Naive thymus-derived CD8-positive, alpha-beta T cell (primary cell): ENCODE measurements at places on chromosomes 4 and X.

DNA sequence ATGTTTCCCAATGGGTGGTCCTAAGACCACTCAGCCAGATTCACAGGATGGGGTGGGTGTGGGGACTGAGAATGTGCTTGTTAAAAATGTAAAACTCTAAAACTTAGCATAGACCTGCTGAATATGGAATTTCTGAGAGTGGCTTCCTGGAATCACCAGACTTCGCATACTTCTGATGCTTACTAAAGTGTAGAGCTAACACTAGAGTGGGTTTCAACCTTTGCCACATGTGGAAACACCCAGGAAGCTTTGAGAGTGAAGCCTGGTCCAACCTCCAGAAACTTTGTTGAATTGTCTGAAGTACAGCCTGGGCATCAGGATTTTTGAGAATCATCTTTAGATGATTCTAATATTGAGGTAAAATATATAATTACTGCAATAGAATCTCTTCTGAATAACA, 167.8 kb upstream of the EDNRA start:
- no peak overlapping the region for H3K27ac ChIP-seq
- no peaks in the 10 kb centered on the region for H3K36me3 ChIP-seq
- no peak overlapping the region for H3K4me3 ChIP-seq
- H3K4me1 ChIP-seq, result no peaks in the 10 kb centered on the region
- peaks cover 7% of the 10 kb centered on the region for H3K27me3 ChIP-seq

GRCh38 chr4:37762294-37762990, 64.0 kb upstream of the PGM2 start:
- DNase-seq, result no peak
- no peak overlapping the region for H3K27ac ChIP-seq
- no peak overlapping the region for H3K4me3 ChIP-seq
- H3K36me3 ChIP-seq, result no peaks in the 10 kb centered on the region

DNA sequence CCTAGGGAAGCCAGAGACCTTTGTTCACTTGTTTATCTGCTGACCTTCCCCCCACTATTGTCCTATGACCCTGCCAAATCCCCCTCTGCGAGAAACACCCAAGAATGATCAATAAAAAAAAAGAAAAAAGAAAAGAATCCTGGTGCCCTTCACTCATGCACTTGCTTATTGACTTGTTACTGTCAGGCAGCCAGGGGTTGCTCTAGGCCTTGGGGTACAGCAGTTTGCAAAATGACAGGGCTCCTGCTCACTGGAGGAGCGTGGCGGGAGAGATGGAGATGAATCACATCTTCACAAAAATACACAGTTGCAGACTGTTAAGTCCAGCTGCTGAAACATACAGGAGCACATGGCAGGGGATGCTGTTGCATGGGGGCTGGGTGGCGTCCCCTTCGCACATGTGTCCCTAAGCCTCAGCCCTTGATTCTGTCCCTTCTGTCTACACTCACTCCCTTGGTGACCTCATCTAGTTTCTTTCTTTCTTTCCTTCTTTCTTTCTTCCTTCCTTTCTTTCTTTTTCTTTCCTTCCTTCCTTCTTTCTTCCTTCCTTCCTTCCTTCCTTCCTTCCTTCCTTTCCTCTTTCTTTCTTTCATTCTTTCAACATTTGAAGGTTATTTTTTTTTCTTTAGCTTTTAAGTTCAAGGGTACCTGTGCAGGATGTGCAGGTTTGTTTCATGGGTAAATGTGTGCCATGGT, 16.9 kb upstream of the TMEM271 start:
- no peak overlapping the region for H3K4me3 ChIP-seq
- DNase-seq, result no peak
- H3K36me3 ChIP-seq, result peaks cover 2% of the 10 kb centered on the region
- peaks cover 39% of the 10 kb centered on the region for H3K27me3 ChIP-seq

- H3K27me3 ChIP-seq, result no peaks in the 10 kb centered on the region
- H3K4me1 ChIP-seq, result peaks cover 2% of the 10 kb centered on the region
- no peak for DNase-seq
- H3K36me3 ChIP-seq, result no peaks in the 10 kb centered on the region
These were observed 42.6 kb downstream of the DDIT4L start for GRCh38 chr4:100147684-100148083.

- H3K36me3 ChIP-seq, result peaks cover 2% of the 10 kb centered on the region
- peaks cover 16% of the 10 kb centered on the region for H3K4me1 ChIP-seq
- no peaks in the 10 kb centered on the region for H3K27me3 ChIP-seq
- no peak overlapping the region for H3K4me3 ChIP-seq
- no peak for DNase-seq
These were observed 117.6 kb downstream of the TSPAN5 start for GRCh38 chr4:98540803-98541202.

GRCh38 chr4:143531788-143532491, 18.4 kb downstream of the SMARCA5 start:
- peak overlapping the region; percentile 23 for H3K27ac ChIP-seq
- H3K27me3 ChIP-seq, result no peaks in the 10 kb centered on the region
- no peak overlapping the region for H3K4me3 ChIP-seq
- DNase-seq, result no peak
- H3K4me1 ChIP-seq, result peaks cover 22% of the 10 kb centered on the region
- peaks cover 96% of the 10 kb centered on the region for H3K36me3 ChIP-seq

DNA sequence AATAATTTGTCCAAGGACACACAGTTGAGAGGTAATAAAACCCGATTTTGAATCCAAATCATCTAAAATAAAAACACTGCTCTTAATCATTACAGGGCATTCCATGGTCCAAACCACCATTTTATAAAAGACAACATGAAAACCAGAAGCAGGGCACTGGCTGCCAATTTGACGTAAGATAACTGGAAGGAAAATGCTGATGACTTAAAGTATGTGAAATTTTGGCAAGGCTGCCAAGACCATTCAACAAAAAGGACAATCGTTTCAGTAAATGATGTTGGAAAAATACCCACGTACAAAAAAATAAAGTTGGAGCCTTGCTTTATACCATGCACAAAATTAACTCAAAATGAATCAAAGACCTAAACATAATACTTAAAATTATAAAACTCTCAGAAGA, 344.4 kb downstream of the RAPGEF2 start:
- H3K36me3 ChIP-seq, result no peaks in the 10 kb centered on the region
- DNase-seq, result no peak
